Activated CD8-positive, alpha-beta memory T cell treated with anti-CD3 and anti-CD28 coated beads for 1 hour (primary cell): ENCODE measurements at places on chromosomes 4 and X.

- DNase-seq, result no peak
These were observed 180.9 kb downstream of the RASL11B start for GRCh38 chr4:53043055-53043454.

- no peak for DNase-seq
These were observed 73.3 kb upstream of the LRPAP1 start for GRCh38 chr4:3605491-3605890.

- no peak for DNase-seq
These were observed 34.8 kb upstream of the DCK start for GRCh38 chr4:70958681-70959080.

- no peak for DNase-seq
These were observed 4.0 kb downstream of the BEND4 start for GRCh38 chr4:42148425-42148824.

- DNase-seq, result no peak
These were observed 225.0 kb downstream of the QDPR start for GRCh38 chr4:17286752-17287460.

GRCh38 chr4:139910106-139910505, 243.9 kb downstream of the MAML3 start:
- DNase-seq, result no peak

DNA sequence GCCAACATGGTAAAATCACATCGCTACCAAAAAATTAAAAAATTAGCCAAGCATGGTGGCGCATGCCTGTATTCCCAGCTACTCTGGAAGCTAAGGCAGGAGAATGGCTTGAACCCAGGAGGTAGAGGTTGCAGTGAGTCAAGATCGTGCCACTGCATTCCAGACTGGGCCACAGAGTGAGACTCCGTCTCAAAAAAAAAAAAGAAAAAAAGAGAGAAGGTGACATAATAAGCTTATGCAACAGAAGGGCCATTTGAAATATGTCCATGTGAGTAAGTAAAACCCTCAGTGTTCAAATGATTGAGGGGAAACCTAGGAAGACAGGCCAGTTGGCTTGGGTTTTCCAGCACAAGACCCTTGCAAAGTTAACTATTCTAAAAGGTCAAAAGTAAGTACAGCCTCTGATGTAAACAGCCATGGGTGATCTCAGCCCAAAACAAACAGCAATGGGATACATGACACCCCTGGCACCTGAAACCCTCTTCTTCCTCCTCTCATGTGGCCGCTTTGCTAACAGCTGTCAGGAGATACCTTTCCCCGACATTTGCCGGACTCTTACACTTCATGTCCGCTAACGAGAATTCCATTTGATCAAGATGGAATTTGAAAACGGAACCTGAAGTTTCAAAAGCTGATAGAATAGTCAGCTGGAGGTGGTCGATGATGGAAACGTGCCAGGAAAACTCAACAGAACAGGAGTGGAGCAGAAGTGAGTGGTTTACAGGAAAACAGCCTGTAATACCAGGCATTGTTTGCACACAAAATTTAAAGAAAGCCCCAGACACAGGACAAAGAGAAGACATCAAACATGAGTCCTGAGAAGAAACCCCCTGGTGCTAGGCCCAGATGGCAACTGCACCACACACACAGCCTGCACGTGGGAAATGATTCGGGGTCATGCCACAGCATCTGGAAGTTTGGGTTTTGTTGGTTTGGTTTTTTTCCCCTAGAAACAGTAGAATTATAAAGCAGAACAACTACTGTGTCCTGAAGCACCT, 93.0 kb upstream of the STS start:
- DNase-seq, result no peak

DNA sequence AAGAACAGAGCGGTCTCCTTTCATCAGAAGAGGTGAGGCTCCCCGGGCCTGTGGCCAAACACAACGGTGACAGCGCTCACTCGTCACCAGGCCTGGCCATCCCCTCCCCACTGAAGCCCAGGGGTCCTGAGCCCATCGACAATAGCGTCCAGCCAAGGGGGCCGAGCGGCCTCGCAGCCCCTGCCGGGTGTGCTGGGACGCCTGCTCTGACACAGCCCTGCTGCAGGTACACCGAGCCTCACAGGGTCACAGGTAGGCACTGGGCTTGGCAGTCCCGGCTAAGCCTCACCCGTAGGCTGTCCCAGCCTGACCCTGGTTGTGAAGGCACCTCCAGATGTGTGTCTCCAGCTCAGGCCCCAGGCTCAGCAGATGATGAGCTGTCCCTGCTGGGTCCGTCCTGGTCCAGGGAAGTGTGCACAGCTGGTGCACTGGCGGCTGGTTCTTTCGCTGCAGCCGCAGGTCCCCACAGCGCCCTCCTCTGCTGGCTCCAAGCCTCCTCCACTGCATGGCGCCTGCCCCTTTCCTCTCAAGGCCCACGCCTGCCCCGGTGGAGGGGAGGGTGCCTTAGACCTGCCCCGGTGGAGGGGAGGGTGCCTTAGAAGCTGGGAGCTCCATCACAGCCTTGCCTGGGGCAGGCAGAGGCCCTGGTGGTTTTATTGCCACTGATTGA, 21.5 kb downstream of the UVSSA start:
- DNase-seq, result no peak

DNA sequence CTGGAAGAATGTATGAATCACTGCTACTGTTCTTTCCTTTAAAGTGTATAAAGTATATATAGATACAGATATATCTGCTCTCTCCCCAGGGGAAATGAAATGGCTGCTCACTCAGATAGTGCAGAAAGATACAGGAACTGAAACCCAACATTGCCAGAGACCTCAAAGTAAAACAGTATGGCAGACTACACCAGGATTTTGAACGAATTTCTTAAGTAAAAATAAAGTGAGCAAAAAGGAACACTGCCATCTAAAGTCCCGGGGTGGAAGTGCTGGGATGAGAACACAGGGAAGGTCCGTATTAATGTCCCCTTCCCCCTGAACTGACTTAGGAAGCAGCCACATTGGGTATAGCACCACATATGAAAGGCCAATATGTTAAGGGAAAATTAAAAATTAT, 93.4 kb downstream of the TMA16 start:
- no peak for DNase-seq

GRCh38 chr4:187770345-187770744, 225.2 kb upstream of the ZFP42 start:
- DNase-seq, result no peak

- no peak for DNase-seq
These were observed 29.5 kb upstream of the BMPR1B start for GRCh38 chr4:94728056-94728766.

DNA sequence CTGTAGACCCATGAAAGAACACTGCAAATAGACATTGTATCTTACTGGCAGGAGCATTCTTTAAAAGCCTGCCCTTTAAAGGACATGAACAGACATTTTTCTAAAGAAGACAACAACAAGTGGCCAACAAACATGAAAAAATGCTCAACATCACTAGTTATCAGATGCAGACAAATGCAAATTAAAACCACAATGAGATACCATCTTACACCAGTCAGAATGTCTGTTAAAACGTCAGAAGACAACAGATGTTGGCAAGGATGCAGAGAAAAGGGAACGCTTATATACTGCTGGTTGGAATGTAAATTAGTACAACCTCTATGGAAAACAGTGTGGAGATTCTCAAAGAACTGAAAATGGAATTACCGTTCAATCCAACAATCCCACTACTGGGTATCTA, 77.2 kb downstream of the ATP10D start:
- DNase-seq, result no peak

- no peak for DNase-seq
These were observed 29.7 kb downstream of the OFD1 start for GRCh38 chrX:13764281-13764680.

DNA sequence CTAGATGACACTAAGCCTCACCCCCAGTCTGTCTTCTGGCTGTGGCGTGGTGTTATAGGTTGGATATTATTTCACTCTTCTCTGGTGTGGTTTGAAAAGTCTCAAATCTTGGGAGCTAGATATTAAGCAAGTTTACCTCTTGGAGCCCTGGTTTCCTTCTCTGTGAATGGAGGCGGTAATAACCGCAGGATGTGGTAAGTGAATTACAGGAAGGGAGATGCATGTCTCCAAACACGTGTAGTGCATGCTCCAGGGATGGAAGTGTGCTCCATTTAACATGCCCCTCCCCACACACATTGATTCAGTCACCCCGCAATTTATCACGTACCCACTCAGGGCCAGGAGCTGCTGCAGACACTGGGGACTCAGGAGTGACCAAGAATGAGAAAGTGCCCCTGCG, 4.9 kb downstream of the ZNF275 start:
- no peak for DNase-seq

DNA sequence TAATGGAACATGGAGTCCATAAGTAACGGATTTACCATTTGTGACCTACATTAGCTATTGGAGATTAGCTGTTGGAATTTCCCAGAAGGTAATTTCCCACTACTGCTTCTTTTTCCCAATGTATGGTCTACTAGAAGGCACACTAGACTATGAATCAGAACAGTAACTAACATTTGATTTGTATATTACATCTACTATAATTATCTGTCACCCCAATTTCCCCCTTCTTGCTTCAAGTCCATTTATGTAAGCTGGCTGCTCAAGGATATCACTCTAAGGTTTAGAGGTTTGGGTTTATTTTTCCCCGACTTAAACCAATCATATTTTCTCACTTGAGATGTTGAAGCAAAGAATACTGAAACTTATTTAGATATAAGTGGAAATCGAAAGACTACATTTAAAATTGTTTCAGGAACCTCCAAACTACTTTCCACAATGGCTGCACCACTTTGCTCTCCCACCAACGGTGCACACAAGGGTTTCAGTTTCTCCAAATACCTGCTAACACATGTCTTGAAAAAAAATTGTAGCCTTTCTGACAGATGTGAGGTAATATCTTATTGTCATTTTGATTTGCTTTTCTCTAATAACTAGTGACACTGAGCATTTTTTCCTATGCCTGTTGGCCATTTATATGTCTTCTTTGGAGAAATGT, 33.3 kb upstream of the H2AZ1 start:
- no peak for DNase-seq

- DNase-seq, result no peak
These were observed 42.7 kb upstream of the PHEX start for GRCh38 chrX:21989384-21989783.

DNA sequence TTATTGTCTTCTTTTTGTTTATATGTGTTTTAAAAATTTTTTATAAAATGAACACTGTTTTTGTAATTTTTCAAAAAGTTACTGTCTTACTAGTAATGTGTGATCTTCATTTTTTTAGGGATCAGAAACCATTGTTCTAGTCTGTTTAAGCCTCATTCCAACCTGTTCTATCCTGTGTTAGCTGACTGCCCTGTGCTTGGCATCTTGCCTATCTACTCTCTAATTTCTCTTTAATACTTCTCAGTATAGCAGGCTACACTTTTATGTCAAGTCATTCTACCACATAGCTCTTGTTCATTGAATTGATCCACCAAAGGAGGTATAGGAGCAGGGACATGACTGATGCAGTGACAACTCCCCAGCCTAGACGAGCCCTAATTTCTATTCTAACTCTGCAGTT, 70.2 kb upstream of the PLS3 start:
- no peak for DNase-seq

DNA sequence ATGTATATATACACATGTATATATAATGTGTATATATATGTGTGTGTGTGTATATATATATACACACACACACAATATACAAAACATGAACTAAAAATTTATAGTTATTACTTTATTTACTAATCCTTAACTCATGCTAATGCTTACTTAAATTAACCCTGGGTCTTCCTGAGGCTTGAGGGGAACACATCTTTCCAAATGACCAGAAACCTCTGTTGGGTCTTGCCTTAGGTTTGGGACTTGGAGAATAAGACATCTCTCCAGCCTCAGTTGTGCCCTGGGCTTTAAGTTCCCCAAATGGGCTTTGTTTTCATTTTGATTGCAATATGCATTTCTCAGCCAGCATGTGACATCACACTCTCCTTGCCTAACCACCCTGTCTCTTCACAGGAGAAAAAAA, 7.7 kb downstream of the GEMIN8 start:
- no peak for DNase-seq

- no peak for DNase-seq
These were observed 22.9 kb downstream of the SLITRK2 start for GRCh38 chrX:145840531-145840930.

GRCh38 chrX:149962859-149963757, 24.8 kb upstream of the EOLA2 start:
- no peak for DNase-seq

- DNase-seq, result no peak
These were observed 76.2 kb upstream of the CD99 start for GRCh38 chrX:2614911-2615310.

- no peak for DNase-seq
These were observed 148.7 kb upstream of the PTCHD1 start for GRCh38 chrX:23185951-23186350.

GRCh38 chrX:149512225-149512885, 7.2 kb upstream of the IDS start:
- DNase-seq, result peak; percentile 28

- DNase-seq, result no peak
These were observed 96.1 kb downstream of the KDR start for GRCh38 chr4:55029321-55029720.

DNA sequence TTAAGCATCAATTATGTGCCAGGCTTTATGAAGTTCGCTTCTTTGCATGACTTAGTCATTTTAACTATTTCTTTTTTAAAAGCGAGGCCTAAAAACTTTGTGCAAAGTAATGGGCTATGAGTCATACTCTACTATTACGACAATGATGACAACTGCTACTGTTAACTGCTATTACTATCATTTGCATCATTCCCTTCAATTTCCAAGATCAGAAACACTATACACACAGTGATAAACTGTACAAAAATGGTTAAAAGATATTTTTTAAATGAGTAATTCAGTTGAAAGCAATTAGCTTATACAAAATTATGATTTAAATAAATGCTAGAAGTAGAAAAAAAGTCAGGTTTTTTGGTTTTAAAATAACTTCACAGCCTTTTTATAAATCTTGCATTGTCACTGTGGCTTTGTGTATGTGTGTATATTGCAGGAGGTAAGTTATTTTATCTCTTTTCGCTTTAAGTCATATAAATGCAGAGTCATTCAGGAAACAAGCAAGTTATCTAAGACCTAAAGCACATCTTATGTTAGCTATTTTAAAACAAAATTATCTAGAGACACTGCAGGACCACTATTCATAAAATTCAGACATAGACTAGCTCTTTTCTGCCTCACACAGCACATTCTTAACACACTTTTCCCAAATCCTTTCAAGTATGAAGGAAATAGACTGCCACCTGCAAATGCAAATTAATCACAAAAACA, 18.5 kb upstream of the CXCL3 start:
- DNase-seq, result no peak

DNA sequence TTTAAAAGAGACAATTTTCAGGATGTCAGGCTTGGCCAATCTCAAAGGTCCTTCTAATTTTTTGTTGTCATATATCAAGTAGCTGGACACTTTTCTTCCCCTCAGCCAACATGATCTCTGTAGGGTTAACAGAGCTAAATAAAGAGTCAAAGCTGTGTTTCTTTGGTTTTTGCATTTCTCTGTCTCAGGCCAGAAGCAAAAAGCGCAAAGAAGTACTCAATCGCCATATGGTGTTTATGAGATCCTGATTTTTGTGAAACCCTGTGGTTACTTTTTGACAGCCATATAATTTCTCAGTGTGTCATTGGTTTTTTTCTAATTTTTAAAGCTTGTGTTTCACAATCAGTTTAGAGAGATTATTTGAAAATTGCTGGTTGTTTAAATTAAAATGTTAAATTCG, 111.9 kb downstream of the MAPK10 start:
- DNase-seq, result no peak

- no peak for DNase-seq
These were observed 25.6 kb upstream of the DAPP1 start for GRCh38 chr4:99790796-99791617.

GRCh38 chrX:1658071-1658491, 43.2 kb downstream of the ASMT start:
- no peak for DNase-seq

GRCh38 chr4:113419631-113420030, 341.9 kb downstream of the CAMK2D start:
- DNase-seq, result no peak

- DNase-seq, result no peak
These were observed 3.2 kb downstream of the SEL1L3 start for GRCh38 chr4:25859429-25860148.
